ENCODE measurements at places on chromosomes 7 and 10.

DNA sequence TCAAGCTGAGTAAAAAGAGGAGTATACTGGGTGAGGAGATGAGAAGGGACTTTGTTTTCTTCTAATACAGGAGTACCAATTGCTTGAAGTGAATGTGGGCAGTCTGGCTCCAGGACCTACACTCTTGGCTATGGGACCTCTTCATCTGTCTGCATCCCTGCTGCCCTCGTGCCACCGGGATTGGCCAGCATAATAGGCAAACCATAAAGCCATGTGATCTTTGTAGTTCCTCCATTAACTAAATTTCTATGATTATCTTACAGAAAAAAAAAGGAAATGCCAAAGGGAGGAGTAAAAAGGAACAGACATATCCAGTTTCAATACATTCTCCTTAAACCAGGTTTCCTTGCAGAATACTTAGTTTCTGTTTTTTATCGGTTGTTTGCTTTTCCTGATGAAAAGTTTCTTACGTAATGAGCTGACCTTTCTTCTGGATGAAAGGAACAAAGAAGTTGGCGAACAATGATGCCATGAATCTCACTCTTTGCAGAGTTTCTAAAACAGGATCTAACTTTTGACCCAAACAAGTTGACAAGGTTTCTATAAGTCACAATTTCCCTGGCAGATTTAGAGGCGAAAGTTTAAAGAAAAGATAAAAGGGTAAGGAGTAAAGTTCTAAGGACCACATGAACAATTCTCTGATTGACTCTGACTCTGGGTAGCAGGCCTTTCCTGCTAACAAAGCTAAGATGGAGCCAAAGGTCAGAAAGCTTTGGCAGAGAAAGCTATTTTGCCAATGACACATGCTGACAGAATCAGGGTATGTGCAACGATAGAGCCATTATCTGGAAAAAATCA lies 54.1 kb downstream of the LAMB1 start:
- DNase-seq, result peak; percentile 57

DNA sequence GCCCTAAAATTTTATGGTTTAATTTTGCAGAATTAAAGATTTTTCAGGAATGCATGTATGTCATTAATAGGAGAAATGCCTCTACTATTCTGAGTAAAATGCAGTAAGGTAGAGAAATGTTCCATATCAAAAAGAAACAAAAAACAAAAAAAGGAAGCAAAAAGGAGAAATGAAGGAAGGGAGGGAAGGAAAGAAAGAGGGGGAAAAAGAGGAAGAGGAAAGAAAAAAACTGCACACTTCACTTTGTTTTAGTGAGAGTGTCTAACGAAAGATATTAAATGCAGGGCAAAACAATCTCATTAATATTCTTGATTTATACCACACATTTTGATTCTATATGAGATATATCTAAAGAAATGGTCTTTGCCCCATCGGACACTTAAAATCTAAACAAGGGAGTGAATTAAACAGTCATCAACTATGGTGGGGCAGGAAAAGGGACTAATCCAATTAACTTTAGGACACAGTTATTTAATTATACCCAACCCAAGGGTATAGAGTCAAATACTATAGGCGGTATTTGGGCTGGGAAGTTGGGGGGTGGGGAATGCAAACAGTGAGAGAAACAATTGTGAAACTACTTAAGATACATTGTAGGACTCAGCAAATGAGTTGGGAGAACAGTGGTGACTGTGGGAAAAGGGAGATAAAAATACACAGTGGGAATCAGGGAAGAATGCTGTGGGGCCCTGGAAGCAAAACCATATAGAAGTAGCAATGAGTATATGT lies 27.0 kb downstream of the IMMP2L start:
- DNase-seq, result no peak

DNA sequence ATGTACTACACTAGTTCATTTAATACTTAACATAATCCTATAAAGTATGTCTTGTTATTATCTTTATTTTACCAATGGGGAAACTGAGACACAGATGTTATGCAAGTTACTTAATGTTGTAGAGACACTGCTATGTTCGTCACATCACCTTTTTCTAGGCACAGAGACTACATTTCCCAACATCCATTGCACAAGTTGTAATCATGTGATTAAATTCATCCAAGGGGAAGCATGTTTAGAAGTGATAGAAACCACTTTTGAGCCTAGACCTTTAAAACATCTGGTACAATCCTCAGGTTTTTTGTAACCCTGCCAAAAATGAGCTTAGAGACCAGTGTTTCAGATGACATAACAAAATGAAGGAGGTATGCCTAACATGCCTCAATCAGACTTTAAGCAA lies 386.8 kb upstream of the HPS1 start:
- DNase-seq, result no peak

- DNase-seq, result peak; percentile 54
Measured at GRCh38 chr7:47485640-47486435, 96.1 kb downstream of the TNS3 start.

DNA sequence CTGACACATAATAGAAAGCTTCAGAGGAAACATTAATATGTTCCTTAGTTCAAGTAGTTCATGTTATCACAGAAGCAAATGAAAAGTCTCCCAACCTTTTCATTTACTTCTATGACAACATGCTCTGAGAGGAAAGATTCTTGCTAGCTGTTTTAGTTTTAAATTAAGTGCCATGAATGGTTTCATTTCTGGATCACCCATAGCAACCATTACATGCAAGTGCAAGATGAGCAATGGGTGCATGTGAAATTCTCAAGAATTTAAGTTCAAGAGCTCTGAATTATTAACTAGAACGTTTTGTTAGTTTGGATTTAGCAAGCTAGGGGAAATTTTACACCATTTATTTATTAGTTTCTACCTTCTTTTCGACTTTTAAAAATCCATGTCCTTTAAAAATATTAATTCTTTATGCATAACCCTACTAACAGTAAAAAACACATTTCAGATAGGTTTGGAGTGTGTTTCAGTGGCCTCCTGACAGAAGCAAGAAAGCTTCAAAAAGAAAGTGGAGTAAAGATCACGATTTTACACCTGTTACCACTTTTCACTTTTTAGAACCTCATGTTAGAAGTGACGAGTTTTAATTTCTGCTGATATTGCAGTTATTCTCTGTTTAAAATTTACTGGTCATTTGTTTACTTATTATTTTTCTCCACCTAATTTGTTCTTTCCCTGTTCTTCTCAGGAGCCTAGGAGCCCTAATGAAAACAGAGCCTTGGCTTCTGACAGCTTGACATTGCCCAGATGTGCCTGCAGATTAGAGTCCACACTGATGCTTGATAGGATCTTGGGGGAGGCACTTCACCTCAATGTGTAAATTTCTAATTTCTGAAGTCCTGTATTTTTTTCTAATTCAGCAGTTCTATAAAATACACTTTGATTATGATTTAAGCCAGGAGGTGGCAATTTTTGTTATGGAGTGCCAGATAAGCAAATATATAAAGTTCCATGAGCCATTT lies 995.3 kb upstream of the PHF14 start:
- DNase-seq, result no peak

GRCh38 chr10:28811639-28812349 lies 134.5 kb downstream of the BAMBI start:
- no peak for DNase-seq

GRCh38 chr10:100978901-100979195 lies 8.4 kb downstream of the MRPL43 start:
- DNase-seq, result no peak

DNA sequence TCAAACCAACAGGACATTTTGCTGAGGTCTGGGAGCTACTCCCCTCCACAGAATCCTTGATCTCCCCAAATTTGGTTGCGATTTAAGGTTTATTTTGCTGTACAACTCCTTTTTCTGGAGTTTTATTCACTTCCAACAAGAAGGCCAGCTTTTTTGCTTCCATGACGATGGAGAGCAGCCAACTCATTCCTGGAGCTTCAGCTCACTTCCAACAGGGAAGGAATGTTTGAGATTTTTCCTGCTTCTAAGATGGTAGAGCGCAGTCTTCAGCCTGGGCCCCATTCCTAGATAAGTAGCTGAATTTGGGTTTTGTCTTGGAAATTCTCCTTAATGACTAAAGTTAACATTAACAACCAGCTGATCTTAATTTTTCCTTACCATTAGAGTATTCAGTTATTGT lies 30.9 kb upstream of the CREB3L2 start:
- no peak for DNase-seq

- no peak for DNase-seq
Measured at GRCh38 chr10:6689036-6689435, 109.0 kb upstream of the PRKCQ start.

DNA sequence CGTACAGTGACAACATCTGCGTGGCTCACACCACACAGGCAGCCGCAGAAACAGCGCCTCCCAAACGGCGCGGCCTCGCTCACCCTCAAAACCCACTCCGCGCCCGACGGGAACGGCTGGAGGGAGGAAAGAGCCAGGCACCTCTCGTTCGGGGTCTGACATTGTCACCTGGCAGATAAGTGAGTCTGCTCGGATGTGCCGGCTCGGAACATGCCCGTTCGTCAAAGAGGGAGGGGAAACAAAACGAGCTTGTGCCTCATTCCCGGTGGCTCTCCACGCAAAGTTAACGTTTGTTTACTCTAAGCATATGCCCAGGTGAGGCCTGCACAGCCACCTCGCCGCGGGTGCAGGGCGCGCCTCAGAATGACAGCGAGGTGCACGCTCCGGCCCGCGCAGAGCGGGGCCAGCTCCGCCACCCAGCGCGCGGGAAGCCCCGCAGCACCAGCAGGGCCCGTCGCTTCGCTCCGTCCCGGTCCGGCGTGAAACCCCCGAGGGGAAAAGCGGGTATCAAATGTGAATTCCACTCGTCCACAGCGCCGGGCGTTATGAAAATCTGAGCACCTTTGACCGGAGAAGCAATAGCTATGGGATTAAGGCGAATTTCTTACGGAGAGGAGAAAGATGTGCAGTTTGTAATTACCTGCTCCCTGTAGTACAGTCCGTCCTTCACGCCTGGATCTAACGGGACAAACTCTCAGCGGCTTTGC lies 13.1 kb downstream of the CNPY1 start:
- no peak for DNase-seq

- no peak for DNase-seq
Measured at GRCh38 chr10:76055963-76056362, 624.5 kb downstream of the LRMDA start.

DNA sequence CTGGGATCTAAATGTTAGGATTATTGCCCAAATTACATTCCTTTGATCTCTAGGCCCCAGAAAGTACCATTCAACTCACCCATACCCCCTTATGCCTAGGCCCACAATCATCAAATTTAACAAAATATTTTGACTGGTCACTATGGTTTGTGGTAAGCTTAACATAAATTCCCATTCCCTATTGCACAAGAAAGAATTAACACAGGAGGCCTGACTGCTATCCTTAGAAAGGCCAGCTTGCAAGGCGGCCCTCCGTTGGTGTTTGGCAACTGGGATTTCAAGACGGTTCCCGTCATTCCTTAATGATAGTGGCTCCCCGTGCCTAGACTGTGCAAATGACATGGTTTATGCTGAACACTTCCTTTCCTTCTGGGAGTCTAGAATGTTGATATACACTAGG lies 29.6 kb downstream of the ARHGAP21 start:
- DNase-seq, result no peak

- no peak for DNase-seq
Measured at GRCh38 chr7:55526770-55527169, 45.5 kb downstream of the VOPP1 start.

DNA sequence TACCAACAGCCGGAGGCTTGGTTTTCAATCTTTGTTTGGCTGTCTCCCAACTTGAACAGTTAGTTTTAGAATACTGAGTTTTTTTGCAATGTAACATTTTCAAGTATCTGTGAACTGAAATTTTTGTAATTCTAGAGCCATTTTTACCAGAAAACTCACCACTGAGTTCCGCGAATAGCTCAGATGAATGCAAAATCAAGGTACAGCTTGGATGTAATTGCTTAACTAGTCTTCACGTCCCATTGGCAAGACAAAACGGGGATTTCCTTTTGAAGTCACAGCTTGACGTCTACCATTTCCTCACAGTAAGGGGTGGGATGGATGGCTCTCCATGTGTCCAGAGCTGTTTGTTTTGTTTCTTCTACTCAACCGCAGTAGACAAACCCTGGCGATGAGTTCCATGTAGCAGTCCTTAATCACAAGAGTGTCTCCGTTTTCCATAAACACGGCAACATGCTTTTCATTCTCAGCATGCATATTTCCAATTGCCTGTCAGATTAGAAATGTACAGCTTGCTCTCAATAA lies 55.8 kb upstream of the FGFR2 start:
- DNase-seq, result no peak

DNA sequence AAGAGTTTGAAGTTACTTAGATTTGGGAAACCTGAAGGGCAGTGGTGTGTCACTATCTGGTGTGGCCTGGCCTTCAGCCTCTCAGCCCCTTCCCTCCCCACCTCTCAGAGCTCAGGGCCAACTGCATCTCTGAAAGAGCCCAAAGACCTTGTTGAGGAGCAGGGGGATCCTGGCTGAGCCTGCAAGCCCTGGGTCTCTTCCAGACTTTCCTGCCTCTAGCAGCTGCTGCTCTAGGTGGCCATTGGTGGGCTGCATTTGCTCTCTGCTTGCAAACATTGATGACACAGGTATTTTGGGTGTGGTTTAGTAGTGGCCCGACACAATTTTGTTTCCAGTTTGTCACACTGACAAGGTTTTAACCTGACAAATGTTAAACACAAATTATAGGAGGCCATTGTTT lies 3.1 kb upstream of the UPP1 start:
- no peak for DNase-seq

GRCh38 chr7:111059833-111060232 lies 31.1 kb upstream of the LRRN3 start:
- DNase-seq, result no peak

DNA sequence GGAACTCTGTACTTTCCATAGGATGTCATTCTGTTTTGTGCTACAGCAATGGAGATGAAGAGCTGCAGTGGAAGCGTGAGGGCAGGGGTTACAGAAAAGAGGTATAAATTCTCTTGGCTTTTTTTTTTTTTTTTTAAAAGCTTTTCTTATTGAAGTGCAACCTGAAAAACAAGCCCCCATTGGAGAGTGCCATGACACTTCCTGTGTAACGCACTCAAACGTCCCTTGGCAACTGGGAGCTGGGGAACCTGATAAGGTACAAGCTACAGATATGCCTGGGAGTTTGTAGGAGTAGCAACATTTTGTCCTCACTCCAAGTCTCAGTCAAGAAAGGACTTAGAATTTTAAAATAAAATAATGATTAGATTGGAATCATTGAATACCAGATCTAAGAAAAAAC lies 512.1 kb downstream of the RPS24 start:
- no peak for DNase-seq
